ENCODE measurements at places on chromosomes 1 and 21.

DNA sequence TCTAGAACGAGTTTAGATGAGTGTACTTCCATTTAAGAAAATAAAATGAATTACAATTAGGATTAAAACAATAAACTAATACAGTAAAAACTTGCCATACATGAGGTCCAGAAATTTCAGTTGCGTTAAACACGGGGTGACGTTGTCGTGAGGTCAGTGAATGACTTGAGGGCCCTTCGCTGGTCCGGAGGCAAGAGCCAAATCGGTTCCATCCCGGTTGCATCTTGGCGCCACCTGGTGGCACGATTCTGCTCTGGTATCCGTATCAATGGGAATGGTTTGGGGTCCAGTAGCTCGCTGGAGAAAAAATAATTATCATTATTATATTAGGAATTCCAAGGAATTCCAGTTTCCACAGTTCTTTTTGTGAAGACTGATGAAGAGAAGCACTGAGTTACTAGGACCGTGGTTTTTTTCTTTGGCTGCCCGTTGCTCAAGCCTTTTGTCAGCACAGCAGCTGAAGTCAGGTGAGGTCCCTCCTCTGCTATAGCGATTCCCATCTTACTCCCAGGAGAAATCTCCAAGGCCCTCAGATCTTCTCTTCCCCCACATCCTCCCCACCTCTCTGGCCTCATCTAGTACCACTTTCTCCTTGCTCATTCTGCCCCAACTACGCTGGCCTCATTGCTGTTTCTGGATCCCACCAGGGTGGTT, 161.4 kb downstream of the SLC35F3 start:
- DNase-seq, result peak; percentile 60

- DNase-seq, result peak; percentile 84
Measured at GRCh38 chr21:38787461-38788274, 18.1 kb upstream of the ETS2 start.

DNA sequence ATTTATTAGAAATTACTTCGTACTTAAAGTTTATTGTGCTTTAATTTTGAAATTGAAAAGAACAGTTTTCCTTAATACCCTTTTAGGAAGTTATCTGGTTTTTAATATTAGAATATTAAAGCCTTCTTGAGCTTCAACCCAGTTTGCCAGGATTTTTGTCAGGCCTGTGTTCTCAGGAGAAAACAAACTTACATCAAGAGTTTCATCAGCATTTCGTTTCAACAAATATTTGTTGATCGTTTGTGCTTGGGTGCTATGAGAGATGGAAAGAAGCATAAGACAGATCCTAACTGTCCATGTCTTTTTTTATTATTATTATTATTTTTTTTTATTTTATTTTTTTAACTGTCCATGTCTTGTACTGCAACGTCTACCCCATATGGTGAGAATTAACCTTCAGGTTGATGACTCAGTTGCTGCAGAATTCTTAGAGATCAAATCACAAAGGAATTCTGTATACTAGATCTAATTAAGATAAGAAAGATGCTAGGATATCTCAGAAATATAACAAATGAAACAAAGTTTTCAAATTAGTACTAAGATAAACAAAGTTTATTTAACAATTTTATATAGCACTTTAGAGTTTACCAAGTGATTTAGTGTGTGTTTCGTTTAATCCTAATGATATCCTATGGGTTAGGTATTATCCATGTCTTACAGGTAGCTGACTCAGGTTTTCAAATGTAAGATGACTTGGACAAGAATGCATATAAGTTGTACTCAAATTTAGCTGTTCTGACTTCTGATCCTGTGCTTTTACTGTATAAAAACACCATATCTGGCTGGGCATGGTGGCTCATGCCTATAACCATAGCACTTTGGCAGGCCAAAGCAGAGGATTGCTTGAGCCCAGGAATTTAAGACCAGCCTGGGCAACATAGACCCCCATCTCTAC, 14.3 kb downstream of the FBXO28 start:
- peak; percentile 65 for DNase-seq

- DNase-seq, result peak; percentile 69
Measured at GRCh38 chr1:215526147-215526845, 40.8 kb upstream of the KCTD3 start.

- no peak for DNase-seq
Measured at GRCh38 chr1:195897076-195897475, 711.2 kb downstream of the KCNT2 start.

- no peak for DNase-seq
Measured at GRCh38 chr1:54548389-54549044, 489 bp downstream of the ACOT11 start.

DNA sequence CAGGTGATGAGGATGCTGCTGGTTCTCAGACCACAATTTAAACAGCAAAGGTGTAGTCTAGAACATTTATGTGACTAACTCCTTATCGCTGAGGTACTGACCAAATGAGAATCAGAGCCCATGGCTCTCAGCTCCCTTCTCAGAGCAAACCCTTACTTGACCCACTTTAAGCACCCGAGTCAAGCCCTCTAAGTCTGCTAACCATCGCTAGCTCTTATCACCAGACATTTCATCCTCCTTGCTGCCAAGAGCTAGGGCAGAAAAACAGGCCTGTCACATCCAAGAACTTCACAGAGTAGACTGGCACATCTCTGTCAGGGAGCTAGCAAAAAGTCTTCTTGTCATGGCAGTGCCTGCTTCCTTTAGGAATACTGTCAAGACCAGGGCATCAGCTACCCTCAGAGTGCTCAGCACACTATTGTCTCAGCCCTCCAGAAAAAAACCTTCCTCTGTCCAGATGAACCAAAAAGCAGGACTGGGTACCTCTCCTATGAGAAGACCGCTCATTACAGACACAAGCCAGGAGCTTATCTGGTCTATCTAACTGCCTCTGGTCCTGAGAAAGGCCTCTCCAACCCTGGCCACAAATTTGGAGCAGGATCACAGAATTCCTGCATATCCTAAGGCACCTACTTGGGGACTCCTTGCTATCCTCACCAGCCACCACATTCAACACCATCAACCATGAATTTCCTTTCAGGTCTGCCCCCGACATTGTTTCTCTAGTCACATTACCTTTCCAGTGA, 26.2 kb downstream of the ERI3 start:
- DNase-seq, result no peak

GRCh38 chr1:4837031-4837600, 182.7 kb downstream of the AJAP1 start:
- no peak for DNase-seq

DNA sequence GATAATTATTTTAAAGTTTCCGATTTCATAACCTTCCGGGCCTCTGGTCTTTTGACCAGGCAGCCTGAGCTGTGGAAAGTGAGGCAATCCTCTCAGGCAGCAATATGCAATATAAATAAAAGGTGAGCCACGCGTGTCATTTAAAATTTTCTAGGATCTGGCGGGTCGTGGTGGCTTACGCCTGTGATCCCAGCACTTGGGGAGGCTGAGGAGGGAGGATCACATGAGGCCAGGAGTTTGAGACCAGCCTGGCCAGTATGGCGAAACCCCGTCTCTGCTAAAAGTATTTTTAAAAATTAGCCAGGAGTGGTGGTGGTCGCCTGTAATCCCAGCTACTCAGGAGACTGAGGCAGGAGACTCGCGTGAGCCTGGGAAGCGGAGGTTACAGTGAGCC, 546 bp upstream of the ZNF695 start:
- no peak for DNase-seq

GRCh38 chr1:182672487-182672836, 11.9 kb downstream of the RGS8 start:
- no peak for DNase-seq

- no peak for DNase-seq
Measured at GRCh38 chr1:18240906-18241305, 133.3 kb downstream of the IGSF21 start.

DNA sequence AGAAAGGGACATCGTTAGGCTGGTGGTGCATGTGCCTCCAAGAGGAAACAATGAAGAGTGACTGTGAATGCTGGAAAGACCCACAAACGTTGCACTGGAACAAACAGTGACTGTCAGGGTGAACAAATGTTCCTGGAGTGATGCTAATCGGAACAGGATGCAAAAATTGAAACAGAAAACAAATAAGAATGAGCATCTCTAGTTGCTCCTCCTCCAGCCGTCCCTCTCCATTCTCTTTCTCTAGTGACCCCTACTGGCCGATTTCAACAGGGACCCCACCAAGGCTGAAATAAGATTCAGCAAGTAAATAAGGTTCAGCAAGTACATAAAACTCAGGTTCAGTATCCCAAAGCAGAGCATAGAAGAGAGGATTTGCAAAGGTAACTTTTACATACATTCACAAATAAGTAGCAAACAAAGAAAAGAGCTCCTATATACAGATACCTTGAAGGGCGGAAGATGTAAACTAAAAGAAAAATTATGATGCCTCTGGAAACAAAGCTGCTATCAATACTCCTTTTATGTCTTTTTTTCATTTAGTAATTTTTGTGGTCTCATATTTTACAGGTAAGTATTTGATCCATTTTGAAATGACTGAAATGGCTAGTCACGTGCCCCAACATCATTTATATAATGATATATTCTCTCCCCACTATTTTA, 836.1 kb upstream of the ADAMTS5 start:
- DNase-seq, result peak; percentile 60

- no peak for DNase-seq
Measured at GRCh38 chr1:82073659-82074058, 272.9 kb downstream of the ADGRL2 start.

Data from fibroblast of mammary gland (primary cell).